CD4-positive, alpha-beta memory T cell (primary cell): ENCODE measurements at places on chromosomes 5 and 9. TPM values are rescaled to one million over a fixed set of nuclear protein-coding genes. Genes with fewer than 3 reads are reported as not detected.

DNA sequence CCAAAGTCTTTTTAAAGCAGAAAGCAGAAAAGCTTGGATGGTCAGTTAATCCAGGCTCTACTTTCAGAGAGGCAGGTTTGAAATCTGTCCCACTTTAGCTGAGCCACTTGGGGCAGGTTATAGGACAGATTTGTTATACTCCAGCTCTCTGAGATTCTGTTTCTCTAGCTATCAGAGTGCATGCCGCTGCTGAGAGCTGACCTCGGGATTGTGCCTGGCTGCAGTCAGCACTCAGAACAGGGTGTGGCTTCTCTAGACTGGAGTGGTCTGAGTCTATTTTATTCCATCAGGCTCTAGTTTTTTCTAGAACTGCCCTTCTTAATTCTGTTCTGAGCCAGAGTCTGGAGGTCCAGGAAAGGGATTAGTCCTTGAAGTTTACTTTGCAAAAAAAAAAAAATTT, 67.7 kb downstream of the NDFIP1 start:
- no peaks in the 10 kb centered on the region for H3K36me3 ChIP-seq
- H3K27me3 ChIP-seq = no peaks in the 10 kb centered on the region
- H3K4me1 ChIP-seq = no peaks in the 10 kb centered on the region
- H3K4me3 ChIP-seq = no peak overlapping the region
- DNase-seq = no peak
- no peak overlapping the region for H3K27ac ChIP-seq

DNA sequence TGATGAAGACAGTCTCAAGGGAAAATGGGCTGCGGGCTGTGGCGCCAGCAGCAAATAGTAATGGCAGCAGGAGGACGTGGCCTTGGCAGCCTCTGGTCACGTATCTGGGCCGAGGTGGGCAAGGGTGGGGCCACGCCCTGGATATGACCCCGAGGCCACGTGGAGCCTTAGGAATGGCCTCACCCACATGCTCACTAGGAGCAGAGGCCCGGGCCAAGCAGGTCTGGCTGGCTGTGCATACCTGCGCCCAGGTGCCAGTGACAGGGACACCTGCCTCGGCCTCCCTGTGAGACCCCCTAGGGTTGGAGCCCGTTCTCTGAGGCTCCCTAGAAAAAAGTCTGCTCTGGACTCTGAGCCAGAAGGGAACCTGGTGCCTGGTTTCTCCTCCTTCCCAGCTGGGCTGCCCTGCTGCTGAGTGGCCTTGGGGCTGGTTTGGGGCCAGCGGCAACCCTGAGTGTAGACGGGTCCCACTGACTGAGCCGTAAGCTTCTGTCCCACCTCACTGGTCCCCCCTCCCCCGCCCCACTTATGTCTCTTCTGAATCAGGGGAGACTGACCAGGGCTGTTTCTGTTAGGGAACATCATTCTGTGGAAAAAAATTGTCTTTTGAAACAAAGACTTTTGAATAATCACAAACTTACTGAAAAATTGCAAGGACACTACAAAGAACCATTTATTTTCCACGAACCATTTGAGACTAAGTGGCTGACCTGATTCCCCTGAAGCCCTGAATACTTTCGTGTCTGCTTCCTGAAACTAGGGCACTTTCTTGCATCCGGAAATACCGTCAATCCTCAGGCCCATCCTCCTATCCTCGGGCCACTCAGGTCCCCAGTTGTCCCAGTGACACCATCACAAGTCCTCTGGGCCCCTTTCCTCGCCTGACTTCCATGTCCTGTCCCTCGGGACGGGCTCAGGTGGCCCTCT, 60.8 kb downstream of the WNK2 start:
- H3K4me3 ChIP-seq = no peak overlapping the region
- H3K27ac ChIP-seq = no peak overlapping the region
- DNase-seq = no peak
- no peaks in the 10 kb centered on the region for H3K27me3 ChIP-seq

GRCh38 chr5:2753452-2754420, 2.3 kb upstream of the IRX2 start:
- H3K27ac ChIP-seq = no peak overlapping the region
- H3K4me1 ChIP-seq = no peaks in the 10 kb centered on the region
- no peaks in the 10 kb centered on the region for H3K36me3 ChIP-seq
- DNase-seq = no peak

DNA sequence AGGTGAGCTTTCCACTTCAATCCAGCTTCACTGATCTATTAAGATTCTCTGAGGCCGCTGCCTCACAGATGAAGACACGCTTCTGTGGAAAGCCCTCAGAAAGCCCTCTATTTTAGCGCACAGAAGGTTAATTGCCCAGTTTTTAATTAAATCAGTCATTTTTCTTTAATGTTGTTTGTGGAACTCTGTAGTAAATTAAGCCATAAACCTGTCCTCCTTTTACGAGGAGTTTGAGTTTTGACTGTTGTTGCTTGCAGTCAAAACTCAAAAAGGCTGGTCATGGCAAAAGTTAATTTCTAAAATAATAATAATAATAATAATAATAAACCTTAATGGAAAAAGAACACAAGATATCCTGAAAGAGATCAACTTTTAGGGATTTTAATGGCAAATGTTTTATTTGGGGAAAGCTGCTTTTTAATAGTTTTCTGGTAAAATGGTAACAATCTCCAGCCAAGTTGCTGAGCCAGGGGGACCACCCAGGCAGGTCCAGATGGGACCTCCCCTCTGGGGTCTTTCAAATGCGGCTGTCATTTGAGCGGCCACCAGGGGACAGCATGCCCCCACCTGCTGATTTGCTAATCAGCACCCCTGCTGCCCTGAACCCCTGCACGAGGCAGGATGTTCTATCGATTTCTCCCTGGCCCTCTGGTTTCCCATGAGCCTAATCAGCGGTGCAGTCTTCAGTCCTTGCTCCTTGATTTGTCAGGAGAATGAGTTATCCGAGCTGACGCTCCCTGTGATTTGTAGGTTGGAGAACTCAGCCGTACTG, 247.2 kb downstream of the FSTL4 start:
- no peak for DNase-seq
- H3K27me3 ChIP-seq = no peaks in the 10 kb centered on the region
- H3K4me1 ChIP-seq = no peaks in the 10 kb centered on the region
- no peak overlapping the region for H3K27ac ChIP-seq

- DNase-seq = no peak
- no peaks in the 10 kb centered on the region for H3K4me1 ChIP-seq
- no peaks in the 10 kb centered on the region for H3K27me3 ChIP-seq
- no peak overlapping the region for H3K4me3 ChIP-seq
- no peak overlapping the region for H3K27ac ChIP-seq
These were observed 1.3 kb downstream of the MINAR2 start for GRCh38 chr5:129748913-129749880.

DNA sequence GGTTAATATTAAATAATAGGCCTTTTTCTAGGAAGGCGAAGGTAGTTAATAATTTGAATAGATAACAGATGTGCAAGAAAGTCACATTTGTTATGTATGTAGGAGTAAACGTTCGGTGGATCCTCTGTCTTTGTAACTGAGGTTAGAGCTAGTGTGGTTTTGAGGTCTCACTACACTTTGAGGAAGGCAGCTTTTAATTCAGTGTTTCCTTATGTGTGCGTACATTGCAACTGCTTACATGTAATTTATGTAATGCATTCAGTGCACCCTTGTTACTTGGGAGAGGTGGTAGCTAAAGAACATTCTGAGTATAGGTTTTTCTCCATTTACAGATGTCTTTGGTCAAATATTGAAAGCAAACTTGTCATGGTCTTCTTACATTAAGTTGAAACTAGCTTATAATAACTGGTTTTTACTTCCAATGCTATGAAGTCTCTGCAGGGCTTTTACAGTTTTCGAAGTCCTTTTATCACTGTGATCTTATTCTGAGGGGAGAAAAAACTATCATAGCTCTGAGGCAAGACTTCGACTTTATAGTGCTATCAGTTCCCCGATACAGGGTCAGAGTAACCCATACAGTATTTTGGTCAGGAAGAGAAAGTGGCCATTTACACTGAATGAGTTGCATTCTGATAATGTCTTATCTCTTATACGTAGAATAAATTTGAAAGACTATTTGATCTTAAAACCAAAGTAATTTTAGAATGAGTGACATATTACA, 45.7 kb downstream of the TGFBR1 start:
- peaks cover 12% of the 10 kb centered on the region for H3K4me1 ChIP-seq
- H3K27ac ChIP-seq = no peak overlapping the region
- DNase-seq = no peak
- no peaks in the 10 kb centered on the region for H3K27me3 ChIP-seq

DNA sequence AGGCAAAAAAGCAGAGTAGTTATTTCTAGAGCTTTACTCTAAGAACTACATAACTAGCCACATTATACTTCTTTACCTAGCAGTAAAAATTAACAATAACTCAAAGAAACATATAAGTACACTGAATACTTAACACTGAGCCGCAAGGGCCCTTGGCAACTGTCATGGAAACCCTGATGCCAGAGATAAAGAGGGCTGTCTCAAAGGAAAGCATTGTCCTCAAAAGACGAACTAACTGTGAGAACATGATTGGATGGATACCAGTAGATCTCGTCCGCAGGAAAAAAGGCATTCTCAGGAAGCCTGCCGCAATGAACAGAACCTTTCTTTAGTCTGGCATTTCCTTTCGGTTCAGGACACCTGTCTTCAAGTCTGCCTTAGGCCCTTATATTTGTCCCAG, 379.0 kb upstream of the SLC30A5 start:
- DNase-seq = no peak
- H3K27me3 ChIP-seq = no peaks in the 10 kb centered on the region
- no peaks in the 10 kb centered on the region for H3K36me3 ChIP-seq

DNA sequence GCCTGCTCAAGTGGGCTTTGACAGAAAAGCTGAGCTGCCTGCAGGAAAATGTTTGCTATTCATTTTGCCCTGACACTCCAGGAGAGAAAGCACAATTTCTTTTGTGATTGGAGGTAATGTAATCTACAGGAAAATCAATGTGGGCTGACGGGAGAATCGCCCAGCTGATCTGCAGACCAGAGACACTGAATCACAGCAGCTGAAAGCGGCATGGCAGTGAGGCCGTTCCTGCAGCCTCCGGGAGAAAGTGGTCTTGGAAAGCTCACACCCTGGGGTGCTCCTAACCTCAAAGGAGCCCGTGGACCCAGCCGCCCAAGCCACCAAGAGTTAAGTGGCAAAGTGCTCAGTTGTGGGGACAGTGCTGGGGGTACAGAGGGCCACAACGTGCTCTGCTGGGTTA, 593.6 kb downstream of the BNC2 start:
- no peak overlapping the region for H3K4me3 ChIP-seq
- no peaks in the 10 kb centered on the region for H3K36me3 ChIP-seq
- no peaks in the 10 kb centered on the region for H3K27me3 ChIP-seq

PCDHA10 gene
- total RNA-seq = not detected

SLC25A25 gene
- total RNA-seq = 22.0 TPM

SLC34A1 gene
- 0.11 TPM for total RNA-seq
